ENCODE measurements at places on chromosomes 7 and 10.

DNA sequence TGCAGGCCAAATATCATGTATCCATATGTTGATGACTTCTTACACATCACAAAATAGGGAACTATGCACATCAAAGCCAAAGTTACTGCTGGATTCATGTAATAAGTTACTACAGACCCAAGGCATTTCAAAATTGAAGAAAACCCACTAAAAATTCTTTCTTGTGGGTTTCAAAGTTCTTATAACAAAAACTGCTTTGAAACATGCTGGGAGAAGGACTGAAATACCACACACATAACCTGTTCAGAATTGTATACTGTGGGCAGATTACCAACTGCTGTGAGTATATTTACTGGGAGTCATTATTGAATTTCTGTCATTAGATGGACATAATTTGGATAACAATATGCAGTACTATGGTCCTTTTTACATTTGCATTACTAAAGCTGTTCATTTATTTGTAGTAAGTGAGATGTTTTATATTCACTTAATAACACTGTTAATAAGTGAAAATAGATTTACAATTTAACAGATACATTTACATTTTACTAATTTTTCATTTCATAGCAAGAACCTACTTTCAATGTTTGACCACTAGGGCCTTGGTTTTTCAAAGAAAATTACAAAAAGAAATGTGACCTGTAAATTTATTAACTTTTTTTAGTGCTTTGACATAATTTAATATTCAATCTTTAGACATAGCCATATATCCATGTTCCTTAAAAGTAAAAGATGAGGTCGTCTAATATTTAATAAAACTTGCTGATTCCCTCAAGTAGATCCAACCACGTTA is 132.6 kb downstream of the MAGI2 start:
- no peak for DNase-seq

GRCh38 chr10:113045147-113046055 is 95.4 kb downstream of the TCF7L2 start:
- DNase-seq = no peak

DNA sequence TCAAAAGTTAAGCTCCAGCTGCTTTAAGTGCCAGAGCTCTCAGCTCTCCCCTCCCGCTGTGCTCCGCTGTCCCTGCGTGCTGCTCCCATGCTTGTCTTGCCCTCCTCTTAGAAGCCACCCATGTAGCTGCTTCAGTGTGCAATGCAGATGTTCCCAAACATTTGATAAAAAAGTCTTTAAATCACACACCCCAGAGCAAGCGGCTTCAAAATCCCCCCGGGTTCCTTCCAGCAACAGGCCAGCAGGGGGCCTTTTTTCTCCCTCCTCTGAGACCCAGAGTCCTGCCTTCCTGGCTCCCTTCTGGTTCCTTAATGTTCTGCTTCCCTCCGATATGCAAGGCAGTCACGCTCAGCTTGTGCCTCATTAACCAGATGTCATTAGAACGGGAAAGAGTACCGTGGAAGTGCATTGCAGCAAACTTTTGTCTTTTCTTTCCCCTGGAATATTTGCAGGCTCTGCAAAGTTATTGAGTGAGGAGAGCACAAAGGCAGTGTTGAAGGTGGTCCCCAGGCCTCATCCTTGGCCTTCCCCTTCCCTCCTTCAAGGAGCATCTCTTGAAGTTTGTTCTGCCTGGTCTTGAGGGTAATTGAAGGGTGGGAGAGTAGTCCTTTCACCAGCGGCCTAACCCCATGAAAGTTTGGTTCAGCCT is 25.5 kb downstream of the LDB3 start:
- DNase-seq = no peak

GRCh38 chr7:155220903-155221302 is 76.8 kb upstream of the INSIG1 start:
- no peak for DNase-seq

DNA sequence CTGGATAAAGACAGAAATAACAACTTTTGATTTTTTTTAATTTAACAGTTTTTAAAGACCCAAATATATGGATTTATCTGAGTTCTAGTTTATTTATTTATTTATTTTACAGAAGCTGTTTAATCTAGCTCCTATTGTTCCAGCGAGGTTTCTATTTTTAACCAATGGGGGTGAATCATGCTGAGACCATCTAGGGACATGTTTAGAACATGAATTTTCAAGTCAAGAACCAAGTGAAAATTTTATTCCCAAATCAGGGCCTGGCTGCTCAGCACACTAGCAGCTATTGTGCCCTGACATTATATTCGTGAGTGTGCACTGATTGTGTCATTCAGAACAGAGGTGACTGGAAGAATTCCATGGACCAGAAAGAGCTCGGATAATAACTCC is 24.6 kb upstream of the MPP7 start:
- DNase-seq = no peak

DNA sequence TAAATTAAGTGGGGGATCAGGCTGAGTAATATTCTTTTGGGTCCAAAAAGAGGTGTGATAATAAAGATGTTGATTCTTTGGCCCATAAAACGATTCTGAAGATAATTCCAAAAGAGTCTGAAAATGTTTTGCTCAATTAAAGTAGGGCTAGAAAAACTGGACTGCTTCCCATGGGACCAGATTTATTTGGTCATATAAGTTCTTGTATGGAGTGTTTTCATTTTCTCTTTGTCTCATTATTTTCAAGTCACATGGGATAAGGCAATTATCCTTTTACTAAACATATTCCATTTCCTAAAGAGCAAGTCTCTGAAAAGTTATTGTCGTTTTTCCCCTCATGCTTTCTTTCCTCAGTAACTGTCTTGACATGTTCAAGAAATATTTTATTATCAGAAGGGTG is 41.5 kb downstream of the CDK6 start:
- no peak for DNase-seq

- no peak for DNase-seq
Measured at GRCh38 chr7:156480671-156481070, 159.9 kb upstream of the RNF32 start.

DNA sequence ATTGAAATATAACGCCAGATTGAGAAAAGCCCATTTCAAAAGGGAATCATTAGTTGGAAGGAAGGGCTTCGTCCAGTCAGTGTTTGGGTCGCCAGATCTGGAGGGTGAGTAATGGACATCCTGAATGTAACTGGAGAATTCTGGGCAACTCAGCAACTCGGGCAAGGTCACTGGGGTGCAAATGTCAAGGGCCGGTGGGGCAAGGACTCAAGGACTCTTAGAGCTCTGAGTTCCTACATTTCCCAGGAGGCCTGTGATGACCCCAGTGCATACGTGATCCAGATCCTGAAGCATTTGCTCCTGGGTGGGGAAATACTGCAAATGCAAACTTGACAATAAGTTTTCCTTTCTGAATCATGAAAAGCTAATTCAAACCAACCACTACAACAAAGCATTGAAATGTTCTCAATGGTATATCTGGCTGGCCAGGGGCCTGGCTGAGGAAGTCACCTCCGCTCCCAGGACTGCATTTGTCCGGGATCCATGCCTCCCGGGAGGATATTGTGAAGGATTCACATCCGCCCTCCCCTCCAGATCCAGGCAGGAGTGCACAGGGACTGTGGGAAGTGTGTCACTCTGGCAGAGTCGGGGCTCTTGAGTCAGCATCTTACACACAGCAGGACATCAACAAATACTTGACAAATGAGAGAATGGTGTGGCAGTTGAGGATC is 164.0 kb downstream of the FANK1 start:
- no peak for DNase-seq

DNA sequence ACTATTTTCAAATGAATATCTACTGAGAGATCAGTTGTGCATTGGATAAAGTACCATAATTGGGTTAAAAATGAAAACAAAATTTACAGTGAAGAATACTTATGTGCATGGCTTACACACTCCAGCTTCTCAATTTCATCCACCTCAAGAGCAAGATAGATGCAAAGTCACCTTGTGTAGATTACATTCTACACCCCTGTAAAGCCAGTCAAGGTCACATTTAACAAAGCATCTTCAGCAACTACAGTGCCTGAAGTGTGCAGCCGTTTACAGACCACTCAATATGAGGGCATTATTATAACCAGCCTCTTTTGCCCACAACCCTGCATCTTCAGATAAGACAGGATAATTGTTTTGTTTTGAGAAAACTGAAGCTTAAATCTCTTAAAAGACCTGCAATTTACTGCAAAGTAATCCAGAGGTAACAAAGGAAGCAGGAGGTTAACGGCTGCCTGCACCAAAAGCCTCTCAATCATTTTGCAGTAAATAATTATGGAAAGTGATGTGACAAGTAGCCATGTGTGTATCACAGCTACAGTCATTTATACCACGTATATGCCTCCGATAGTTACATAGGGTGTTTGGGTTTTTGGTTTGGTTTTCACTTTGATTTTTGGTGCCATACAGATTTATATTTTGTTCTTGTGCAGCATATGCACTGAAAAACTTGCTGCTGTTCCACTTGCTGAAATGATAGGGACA is 4.9 kb downstream of the PURB start:
- DNase-seq = no peak

GRCh38 chr7:90968871-90969270 is 295.4 kb upstream of the FZD1 start:
- no peak for DNase-seq

- no peak for DNase-seq
Measured at GRCh38 chr10:22427890-22428571, 82.7 kb downstream of the SPAG6 start.

DNA sequence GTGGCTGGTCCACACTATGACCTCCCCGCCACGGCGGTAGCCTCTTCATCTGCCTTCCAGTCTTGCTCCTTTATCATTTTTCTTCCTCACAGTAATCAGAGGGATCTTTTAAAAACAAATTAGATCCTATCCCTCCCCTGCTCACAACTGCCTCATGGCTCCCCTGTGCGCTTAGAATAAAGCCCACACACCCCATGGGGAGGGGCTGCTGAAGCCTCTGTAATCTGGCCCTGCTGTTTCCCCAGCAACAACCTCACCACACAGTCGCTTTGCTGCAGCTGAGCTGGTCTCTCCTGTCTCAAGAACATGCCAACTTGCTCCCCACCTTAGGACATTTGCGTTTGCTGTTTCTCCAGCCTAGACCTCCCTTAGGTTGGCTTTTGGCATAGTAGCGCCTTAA is 41.0 kb downstream of the SP8 start:
- DNase-seq = no peak

DNA sequence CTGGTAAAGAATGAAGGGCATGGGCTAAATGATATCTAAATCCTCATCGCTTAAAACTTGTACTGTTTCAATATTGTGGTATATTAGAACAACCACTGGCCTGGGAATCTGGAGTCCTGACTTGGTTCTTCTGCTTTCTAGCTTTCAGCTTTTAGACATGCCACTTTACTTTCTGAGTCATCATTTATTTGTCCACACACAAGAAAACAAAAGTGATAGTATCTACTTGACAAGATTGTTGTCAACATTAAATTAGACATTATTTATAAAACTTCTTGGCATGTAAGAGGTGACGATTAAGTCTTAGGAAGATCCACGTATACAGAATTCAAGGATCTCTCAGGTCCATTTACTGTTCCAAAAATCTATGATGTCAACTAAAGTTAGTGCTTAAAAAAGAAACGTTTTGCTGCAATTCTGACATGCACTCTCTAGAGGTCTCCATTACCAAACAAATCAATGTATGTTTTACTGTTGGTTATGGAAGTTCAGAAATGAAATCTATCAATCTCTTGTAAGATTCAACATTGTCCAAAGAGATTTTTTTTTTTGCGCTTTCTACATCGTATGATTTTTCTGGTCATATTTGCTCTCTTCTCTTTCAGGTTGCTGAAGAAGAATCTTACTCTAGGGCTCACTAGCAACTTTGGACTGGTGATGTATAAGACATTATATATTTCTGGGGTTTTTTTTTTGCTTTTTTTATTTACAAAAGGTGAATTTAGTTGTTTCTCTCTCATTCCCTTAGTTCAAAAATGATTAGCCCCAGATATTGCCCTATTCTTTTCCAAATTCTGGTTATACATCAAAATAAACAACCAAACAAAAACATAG is 53.6 kb upstream of the DYNC1I1 start:
- DNase-seq = no peak

- no peak for DNase-seq
Measured at GRCh38 chr7:74164985-74165456, 9.1 kb upstream of the EIF4H start.

DNA sequence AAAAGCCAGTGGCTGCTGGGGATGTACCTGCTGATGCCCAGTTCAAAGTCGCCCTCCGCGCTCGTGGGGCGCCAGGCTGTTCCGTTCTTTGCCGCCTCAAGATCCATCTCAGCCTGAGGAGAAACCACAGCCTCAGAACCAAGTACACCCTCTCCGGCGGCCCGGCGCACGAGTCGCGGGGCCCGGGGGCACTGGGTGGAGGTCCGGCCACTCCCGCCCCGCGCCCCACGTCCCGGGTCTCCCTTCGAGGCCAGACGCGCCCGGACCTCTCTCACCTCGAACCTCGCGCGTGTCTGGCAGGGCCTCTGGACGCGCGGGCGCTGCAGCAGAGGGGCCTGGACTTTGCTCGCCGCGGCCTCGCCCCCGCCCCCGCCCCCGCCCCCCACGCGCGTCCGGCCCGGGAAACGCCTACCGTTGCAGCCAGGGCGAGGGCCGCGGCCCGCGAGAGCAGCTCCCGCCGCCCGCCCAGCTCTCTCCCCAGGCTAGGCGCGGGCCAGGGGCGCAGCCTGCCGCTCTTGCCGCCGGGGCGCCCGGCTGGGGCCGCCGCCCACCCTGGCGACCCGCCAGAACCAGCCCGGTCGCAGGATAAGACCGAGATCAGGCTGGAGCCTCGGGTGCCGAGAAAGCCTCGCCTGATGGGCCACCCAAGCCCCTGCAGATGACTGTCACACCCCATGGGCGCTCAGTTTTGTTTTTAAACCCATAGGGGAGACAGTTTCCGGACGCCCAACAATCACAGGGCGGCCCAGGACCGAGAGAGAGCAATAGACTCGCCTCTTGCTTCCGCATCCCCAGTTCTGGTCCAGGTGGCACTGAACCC is at the start of gene ABCB4:
Gene ABCB4, minus strand, starts transcription at position 322 of the 820 bp plus-strand sequence. Its CDS starts 215 bp downstream, at position 107.
- no peak for DNase-seq

DNA sequence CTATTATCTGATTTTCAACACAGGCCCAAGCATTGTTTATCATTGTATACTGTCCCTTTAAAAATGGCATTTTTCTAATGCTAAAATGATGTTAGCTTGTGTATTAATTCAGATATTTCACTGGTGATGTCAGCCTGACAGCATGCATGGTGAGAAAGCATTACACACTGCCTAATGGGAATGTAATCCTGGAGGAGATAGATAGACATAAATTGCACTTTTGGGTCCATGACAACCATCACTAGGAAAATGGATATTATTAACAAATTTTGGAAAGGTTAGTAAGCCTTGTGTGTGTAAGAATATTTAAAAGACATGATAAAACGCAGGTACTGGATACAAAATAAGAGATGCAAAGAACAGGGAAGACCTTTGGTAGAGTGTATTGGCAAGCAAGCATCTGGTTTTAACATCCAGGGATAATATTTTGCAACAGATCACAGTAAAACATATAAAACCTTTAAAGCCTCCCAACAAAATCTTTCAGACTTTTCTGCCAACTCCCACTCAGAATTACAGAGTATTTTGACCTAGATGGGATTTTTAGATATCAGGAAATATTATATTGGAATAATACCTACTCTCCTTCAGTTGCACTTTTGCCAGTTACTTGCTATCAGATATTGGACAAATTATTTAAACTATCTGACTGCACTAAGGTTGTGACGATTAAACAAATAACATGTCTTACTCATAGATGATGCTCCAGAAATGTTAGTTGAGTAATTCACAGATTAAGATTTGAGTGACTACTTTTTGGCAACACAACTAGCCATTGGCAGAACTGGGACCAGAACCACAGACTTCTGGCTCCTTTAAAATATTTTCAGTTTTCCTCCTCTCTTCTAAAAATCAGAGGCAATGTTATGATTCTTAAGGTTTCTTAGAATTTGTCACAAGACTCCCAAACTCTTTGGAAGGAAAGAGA is 291.6 kb upstream of the SEMA3C start:
- DNase-seq = no peak

GRCh38 chr10:84267503-84268126 is 22.8 kb downstream of the RGR start:
- DNase-seq = peak; percentile 49

- no peak for DNase-seq
Measured at GRCh38 chr10:97116462-97117162, 69.1 kb downstream of the SLIT1 start.
